Endodermal cell (in vitro differentiated cells): ENCODE measurements at places on chromosomes 2 and 18.

GRCh38 chr2:48448274-48449061, 81.5 kb upstream of the STON1 start:
- DNase-seq = no peak

DNA sequence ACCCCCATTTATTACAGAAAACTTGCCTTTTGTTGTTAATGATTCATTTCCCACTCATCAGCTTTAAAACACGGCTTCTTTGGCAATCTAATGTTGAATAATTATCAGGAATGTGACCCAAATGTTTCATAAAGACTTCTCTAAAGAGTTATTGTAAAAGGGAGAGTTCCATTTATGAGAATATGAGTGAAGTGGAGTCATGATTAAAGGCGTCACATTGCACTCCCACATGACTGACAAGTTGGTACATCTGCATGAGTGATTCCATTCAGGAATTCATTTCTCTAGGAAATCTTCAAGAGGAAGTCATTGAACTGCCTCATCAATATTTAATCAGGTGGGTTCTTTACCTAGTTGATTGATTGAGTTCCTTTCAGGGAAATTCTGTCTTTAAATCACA, 184.8 kb downstream of the LNPK start:
- DNase-seq = no peak

GRCh38 chr2:44441200-44441599, 79.5 kb downstream of the CAMKMT start:
- DNase-seq = no peak

- no peak for DNase-seq
Measured at GRCh38 chr2:231290321-231291015, 92.0 kb downstream of the ARMC9 start.

DNA sequence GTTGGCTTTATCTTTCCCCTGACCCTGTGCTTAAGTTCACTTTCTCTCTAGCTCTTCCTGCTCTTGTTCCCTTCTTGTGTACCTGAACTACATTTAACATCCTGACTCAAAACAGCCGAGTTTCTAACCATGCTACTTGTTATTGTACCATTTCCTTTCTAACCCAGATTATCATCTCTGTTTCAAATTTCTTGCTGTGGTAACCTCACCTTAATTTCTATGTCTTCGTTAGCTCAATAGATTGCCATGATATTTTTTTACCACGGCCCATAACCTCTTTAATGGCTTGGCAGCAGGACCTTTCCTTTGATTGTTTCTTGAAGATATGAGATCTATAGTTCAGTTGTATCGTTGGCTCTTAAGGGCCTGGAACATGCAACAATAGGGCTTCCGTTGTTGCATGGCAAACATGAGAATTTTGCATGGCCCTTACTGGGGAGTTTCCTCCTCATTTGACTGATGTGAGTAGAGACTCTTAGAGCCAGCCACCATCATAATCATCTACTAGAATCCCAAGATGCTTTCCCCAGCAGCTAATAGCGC, 11.1 kb downstream of the CFAP36 start:
- no peak for DNase-seq

DNA sequence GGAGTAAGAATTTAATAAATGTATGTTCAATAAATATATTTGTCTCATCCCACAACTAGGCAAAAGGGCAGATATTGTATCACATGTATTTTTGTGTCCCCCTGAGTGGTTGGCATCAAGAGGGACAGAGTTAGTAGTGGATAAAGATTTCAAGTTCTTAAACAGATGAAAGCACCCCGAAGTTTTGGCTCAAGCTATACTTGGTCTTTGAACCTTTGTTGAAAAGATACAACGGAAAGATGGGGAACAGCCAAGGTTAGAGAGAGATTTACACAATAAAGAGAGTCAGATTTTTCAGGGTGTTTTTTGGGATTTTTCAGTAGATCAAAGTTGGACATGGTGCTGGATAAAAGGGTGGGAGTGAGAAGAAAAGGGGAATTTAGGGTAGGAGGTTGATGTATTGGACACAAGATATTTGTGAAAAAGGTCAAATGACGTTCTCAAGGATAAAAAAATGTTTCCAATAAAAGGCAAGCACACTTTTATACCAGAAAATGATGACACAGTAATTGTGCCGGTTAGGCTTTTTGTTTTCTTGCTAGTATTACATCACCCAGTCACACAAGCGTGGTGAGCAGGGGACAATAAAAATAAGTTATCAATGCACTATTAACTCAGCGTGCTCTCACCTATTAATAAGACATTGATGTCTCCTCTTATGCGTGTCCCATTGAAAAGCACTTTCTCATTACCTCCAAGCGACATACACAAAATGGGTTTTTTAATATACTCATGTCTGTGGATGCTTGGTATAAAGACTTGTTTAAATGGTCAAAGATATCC, 59.5 kb downstream of the MEP1B start:
- no peak for DNase-seq
